ENCODE measurements at places on chromosomes 11 and 22. TPM values are rescaled to one million over a fixed set of nuclear protein-coding genes. Genes with fewer than 3 reads are reported as not detected.

The C22orf42 gene
- total RNA-seq = not detected

- H3K27me3 ChIP-seq = no peaks in the 10 kb centered on the region
- no peak overlapping the region for H3K27ac ChIP-seq
These were observed 7.2 kb downstream of the ATG16L2 start for GRCh38 chr11:72821221-72821919.

The PRRG4 gene
- not detected for total RNA-seq

DNA sequence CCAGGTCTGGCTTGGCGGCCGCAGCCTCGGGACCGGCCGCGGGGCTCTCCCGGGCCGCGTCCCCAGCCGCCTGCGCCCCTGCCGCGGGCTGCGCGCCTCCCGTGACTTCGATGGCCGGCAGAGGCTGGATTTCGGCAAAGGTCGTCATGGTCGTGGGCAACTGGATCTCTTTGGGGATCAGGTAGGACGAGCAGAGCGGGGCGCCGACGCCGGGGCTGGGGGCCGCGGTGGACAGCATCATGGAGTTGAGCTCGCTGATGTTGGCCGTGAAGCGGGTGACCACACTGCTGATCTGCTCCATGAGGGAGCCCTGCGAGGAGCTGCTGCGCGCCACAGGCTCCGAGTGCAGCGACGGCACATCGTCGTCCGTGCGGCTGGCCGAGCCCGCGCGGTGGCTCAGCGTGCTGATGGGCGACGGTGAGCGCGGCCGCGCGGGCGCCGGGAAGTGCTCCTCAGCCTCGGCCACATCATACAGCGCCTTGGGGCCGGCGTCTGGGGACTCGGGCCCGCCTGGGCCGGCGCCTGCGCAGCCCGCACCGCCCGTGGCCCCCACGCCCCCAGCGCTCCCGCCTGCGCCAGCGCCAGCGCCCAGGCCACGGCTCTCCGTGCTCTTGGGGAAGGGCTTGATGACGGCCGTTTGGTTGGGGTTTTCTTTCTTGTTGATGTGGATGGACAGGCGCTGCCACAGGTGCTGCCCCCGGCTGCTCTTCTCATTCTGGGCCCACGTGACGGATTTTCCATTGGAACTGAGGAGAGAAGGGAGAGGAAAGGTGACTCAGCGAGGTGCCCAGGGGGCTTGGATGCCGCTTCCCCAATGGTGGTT lies 171.4 kb upstream of the CTSC start:
- peaks cover 7% of the 10 kb centered on the region for H3K4me1 ChIP-seq
- DNase-seq = peak; percentile 55
- peaks cover 83% of the 10 kb centered on the region for H3K27me3 ChIP-seq
- no peaks in the 10 kb centered on the region for H3K36me3 ChIP-seq
